Activated CD4-positive, alpha-beta T cell treated with anti-CD3 and anti-CD28 coated beads, Interleukin-2, amount 50 U/mL, for 48 hours (primary cell): ENCODE measurements at places on chromosomes 7 and 10.

DNA sequence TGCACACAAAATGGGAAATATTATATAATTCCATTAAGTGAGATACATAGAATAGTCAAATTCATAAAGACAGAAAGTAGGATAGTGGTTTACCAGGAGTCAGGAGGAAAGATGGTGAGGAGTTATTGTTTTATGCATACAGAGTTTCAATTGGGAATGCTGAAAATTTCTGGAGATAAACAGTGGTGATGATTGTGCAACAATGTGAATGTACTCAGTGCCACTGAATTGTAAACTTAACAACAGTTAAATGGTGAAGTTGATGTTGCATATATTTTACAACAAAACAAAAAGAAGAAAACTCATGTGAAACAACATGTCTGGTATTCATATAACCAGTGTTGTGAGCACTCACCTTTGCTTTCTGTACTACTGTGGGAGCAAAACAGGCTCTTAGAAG lies 168.9 kb upstream of the TEX47 start:
- no peak for DNase-seq

- DNase-seq = no peak
Observed at GRCh38 chr7:71780282-71780681, 631.9 kb downstream of the CALN1 start.

DNA sequence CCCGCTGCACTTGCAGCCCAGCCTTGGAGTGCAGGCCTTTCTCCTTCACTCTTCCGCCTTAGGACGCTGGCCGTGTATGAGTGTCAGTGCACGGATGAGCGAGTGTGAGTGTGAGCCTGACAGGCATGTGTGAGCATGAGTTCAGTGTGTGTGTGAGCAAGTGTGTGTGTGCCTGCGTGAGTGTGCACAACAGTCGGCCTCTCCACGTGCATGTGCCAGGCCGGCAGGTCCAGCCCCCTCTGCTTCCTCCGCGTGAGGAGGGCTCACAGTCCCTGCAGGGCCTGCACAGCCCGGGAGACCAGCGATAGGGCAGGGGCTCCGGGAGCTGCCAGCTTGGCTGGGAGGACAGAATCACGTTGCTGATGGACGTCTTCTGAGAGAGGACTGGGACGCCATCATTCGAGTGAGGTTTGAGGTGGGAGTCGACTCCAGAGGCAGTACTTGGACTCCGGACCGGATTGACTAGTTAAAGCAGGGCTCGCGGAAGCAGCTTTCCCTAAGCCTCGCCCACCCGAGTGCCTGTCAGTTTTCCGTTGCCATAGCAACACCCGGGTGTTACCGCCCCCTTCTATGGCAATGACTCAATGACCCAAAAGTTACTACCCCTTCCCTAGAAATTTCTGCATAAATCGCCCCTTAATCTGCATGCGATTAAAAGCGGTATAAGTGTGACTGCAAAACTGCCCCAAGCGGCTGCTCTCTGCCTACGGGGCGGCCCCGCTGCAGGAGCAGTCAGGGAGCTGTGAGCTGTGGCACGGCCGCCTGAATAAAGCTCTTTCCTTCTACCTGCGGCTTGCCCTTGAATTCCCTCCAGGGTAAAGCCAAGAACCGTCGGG lies 19.6 kb upstream of the CFAP46 start:
- peak; percentile 86 for DNase-seq

- no peak for DNase-seq
Observed at GRCh38 chr10:91137822-91138221, 82.6 kb upstream of the PCGF5 start.

DNA sequence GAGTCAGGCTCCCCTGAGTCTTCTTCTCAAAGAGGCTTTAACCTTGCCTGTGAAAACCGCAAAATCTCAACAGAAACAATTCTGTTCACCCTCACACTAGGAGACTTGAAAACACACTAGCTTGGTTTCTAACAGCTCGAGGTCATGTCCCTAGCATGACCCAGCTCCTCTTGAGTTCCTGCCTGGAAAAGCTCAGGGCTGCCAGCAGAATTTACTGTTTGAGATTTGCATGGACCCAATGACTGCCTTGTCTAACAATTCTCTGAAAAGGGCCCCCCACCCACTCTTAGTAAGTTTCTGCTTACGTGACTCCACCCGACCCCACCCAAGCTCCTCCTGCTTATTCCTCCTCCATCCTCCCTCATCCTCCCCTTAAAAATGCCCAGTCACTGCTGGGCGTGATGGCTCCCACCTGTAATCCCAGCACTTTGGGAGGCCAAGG lies 85.1 kb upstream of the KMT2C start:
- DNase-seq = no peak

DNA sequence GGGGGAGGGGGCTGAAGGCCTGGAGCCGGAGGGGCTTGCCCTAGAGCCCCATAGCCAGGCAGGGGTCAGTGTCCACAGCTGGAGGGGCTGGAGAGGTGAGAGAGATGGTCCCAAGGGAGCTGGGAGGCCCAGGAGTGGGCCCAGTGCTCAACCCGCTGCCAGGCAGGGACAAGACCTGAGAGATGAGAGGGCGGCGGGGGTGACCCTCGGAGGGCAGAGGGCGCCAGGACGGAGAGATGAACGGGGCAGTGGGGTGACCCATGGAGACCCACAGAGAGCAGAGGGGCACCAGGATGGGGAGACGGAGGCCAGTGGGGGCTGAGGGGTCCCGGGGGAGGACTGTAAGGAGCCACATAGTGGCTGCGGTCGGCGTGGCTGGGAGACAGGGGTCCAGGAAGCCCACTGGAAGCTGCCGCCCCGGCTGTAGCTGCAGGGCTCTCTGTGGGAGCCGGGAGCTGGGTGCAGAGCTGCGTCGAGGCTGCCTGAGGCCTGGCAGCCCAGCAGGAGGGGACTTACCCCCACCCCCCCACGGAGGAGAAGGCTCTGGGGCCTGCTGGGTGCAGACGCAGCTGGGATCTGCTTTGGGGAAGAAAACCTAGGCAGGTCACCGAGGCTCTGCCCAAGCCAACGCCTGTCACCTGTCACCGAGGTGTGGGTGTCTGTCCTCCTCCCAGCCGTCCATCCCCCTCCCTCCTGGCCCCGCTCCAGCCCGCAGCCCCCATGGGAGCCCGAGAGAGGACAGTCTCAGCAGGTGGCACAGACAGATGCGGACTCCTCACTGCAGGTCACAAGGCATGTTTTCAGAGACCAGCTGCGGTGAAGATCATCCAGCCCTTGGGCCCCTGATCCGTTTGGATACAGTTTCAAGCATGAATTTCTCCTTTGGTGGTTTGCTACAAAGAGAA lies 25.1 kb downstream of the PWWP2B start:
- DNase-seq = no peak

- no peak for DNase-seq
Observed at GRCh38 chr7:44636041-44636584, 29.7 kb downstream of the OGDH start.

GRCh38 chr10:31058795-31059703 lies 27.4 kb upstream of the ZNF438 start:
- no peak for DNase-seq

GRCh38 chr10:14040787-14041631 lies 289.7 kb downstream of the FRMD4A start:
- no peak for DNase-seq

DNA sequence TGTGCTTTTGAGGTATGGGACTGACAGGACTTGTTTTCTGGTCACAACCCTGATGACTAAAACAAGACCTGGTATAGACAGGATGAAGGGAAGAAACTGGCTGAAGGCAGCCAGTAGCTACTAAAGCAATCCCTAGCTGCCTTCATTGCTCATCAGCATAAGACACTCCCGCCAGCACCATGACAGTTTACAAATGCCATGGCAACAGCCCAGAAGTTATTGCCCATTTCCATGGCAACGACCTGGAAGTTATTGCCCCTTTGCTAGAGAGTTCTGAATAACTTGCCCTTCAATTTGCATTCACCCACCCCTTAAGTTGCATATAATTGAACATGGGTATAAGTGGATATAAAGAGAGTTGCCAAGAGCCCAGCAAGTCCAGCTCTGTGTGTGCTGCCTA lies 169.6 kb upstream of the FAM171A1 start:
- no peak for DNase-seq

- no peak for DNase-seq
Observed at GRCh38 chr7:1558841-1559625, 3.0 kb upstream of the TMEM184A start.
